ENCODE measurements at places on chromosomes 16 and 17.
A peak's percentile ranks its signal among the peaks of the same experiment; 100 is the strongest.

GRCh38 chr17:70370816-70371215, 201.5 kb downstream of the KCNJ2 start:
- DNase-seq: no peak

- no peak for DNase-seq
These were observed 35.2 kb downstream of the ZNF207 start for GRCh38 chr17:32385121-32385520.

GRCh38 chr16:56617212-56618085, 8.1 kb upstream of the MT1E start:
- DNase-seq: peak; percentile 84

DNA sequence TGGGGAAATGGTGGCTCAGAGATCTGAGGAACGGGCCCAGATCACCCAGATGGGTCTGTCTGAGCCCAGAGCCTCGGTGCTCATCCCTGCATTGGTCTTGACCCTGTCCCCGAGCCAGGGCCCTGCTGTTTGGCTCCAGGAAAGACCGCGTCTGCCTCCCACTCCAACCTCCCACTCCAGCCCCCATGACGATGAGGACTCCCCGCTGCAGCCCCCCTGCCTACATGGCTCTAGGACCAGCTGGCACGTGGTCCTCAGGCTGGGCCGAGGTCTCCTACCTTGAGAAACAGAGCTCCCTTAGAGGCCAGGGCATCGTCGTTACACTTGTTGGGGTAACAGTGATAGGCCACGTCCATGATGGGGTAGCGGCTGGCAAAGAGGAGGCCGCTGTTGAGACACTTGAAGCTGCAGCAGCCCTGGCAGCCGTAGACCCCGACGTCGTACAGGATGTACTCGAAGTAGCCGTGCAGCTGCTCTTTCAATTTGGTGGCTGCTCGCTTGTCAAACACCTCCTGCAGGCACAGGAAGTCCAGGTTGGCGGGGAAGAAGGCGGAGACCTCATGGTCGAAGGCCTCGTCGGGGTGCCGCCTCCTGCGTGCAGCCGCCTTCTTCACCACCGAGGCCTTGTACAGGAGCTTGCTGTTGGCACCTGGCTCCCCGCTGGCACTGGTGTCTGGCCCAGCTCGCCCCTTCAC, 59.9 kb downstream of the PRMT7 start:
- DNase-seq: peak; percentile 45

GRCh38 chr17:67386965-67387551, 10.0 kb downstream of the PITPNC1 start:
- DNase-seq: peak; percentile 83

DNA sequence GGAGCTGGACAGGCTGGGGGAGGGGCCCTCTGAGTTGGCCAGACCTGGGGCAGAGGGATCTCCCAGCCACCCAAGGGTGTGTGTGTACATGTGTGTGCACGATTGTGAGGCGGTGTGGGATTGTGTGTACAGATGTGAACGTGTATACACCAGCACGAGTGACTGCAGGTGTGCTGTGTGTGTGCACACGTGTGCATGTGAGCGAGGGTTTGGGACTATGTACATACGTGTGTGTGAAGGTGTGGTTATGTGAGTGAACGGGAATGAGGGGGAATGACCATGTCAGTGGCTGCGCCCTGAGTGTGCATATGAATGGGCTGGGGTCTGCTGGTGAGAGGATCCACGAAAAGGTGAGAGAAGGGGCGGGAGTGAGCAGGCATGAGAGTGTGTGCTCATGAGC, 22.4 kb upstream of the TAC4 start:
- no peak for DNase-seq

DNA sequence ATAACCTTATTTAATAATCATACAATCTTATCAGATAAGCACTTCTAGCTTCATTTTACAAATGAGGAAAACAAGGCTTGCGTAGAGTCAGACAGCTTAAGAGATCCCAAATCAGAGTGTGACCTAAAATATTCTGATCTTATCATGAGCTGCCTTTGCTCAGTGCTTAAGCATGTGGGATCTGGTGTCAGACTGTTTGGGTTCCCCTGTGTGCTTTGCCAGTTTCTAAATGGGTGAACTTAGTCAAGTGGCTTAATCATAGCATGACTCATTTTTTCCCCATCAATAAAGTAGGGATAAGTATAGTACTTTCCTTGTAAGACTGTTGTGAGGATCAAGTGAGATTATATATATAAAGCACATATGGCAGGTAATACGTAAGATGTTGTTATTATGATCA, 612.6 kb upstream of the C16orf82 start:
- peak; percentile 4 for DNase-seq

- DNase-seq: no peak
These were observed 3.1 kb upstream of the LIMD2 start for GRCh38 chr17:63703029-63703428.

- DNase-seq: no peak
These were observed 333.0 kb upstream of the EEF2KMT start for GRCh38 chr16:5430598-5430997.

- DNase-seq: no peak
These were observed 2103.5 kb downstream of the TP53TG3F start for GRCh38 chr16:35562919-35563318.

GRCh38 chr17:67865438-67865837, 40.1 kb downstream of the BPTF start:
- no peak for DNase-seq

DNA sequence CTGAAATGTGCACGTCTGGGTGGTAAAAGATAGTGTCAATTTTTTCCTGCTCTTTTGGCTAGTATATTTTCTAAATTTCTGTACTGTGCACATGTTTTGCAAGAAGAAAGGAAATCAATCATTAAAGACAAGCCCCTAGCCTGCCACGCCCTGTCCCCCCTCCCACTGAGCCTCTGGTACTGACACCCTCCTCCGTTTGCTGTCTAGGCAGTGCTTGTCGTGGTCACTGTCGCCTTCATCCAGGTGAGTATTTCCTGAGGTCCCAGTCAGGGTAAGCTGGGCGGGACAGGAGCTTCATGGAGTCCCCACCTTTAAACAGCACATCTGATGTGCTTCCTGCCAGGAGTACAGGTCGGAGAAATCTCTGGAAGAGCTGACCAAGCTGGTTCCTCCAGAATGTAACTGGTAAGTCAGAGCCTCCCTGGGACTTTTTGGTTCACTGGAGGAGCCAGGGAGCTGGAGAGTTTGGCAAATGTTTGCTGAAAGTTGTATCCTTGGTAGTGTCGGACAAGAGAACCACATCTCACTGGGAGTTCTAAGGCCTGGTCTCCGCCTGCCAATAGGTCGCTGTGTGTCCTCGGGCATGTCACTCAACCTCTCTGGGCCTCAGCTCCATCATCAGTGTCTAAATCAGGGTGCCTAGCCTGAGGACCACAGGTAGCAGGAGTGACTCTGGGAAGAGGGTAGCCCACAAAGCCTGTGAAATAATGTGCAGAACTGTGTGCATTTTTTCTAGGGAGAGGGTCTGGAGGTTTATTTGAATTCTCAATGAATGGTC, 42.2 kb downstream of the ATP2C2 start:
- no peak for DNase-seq

- no peak for DNase-seq
These were observed 5.0 kb downstream of the ADCY7 start for GRCh38 chr16:50271148-50272041.

Data from activated CD4-positive, alpha-beta T cell treated with anti-CD3 and anti-CD28 coated beads for 48 hours (primary cell).